ENCODE measurements at places on chromosomes 1 and 21.

DNA sequence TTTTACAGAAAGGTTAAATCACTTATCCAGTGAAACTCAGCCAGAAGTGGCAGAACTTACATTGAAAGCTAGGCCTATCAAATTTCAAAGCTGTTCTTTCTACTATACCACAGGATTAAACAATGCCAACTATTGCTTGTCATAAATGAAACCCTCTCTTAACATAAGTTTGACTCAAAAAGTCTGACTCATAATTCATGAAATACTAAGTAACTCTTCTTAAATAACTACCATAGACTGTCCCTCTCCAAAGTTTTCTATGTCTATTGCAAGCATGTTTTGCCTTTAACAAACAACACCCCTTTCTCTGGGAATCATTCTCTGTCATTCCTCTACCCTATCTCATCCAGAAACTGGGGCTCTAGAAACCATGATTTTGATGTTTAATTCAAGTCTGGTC, 109.5 kb upstream of the UBE2U start:
- no peak for DNase-seq

- no peak for DNase-seq
Observed at GRCh38 chr1:3020263-3020909, 881 bp upstream of the ACTRT2 start.

GRCh38 chr1:173862769-173863223, 5.0 kb downstream of the GAS5 start:
- no peak for DNase-seq

- no peak for DNase-seq
Observed at GRCh38 chr1:183417772-183418491, at the start of gene NMNAT2. TSS of gene NMNAT2 (minus strand) at chr1:183418380. CDS start at chr1:183418267, 113 bp downstream.

- no peak for DNase-seq
Observed at GRCh38 chr1:147109762-147110161, 62.5 kb downstream of the PRKAB2 start.

GRCh38 chr21:34881421-34881820, 167.7 kb downstream of the RUNX1 start:
- DNase-seq = no peak

DNA sequence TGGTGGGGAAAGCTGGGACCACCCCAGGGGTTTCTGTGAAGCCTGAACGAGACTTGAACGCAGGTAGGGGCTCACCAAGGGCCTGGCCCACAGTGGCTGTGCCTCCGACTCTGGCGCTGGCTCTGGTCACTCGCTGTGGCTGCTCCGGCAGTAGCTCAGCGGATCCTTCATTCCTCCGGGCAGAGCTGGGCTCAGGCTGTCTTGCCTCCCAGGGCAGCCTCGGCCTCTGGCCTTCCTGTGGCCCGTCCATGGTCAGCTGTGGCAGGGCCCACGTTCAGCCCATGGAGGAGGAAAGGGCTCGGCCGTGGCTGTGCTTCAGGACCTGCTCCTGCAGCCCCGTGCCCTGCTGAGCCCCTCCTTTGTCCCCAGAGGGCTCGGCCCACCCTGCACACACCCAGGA, 162.9 kb upstream of the C1orf174 start:
- no peak for DNase-seq

DNA sequence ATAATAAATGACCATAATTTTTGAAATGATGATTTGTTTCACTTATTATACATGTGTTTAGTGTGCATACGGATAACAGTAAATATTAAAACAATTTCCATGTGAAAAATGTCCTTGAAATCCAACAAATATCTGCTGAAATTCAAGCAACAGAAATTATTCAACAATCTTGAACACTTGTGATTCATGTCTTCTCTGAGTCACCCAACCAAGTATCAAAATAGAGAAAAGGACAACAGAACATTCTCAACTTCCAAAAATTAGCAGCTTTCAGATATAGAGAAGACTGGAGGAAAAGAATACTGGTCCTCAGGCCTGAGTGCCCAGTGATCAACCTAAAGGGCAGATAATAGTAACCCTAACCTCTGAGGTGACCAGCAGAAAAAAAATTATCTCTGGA, 90.8 kb downstream of the VAV3 start:
- DNase-seq = no peak
